ENCODE measurements at places on chromosomes 1 and 21.

- DNase-seq, result no peak
Measured at GRCh38 chr1:206460836-206461426, 9.3 kb upstream of the IKBKE start.

GRCh38 chr1:83741348-83741747 lies 257.6 kb downstream of the TTLL7 start:
- no peak for DNase-seq

DNA sequence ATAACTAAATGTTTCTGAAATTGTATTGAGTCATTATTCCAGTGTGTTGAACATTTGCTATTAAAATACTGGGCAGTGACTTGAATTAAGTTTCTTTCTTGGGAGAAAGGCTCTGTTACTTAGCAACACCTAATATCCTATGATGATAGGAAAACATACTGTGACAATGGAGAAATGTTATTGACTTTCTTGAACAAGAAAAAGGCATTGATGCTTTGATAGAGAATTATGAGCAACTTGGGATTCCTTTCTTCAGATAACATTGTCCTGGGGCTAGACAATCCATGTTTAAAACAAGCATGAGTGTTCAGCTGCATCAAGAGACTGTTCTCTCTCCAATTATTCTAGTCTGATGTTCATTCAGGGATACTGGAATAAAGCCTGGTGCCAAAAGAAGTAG lies 215.9 kb upstream of the L1TD1 start:
- no peak for DNase-seq

DNA sequence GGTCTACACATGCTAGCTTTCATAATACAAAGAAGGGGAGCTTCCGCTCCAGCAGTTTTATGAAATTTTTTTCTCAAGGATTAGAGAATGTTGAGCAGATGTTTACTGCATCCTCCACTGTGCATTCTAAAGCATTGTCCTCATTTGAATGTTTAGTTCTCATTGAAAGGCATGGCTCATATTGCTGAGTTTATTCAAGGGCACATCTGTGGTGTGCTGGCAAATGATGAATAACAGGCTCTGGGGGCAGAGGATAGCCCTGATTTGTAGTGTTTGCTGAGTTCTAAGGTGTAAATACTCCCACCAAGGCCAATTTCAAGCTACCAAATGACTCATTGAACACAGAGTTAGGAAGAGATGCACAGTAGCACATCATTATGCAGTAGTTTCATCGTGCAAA lies 303.2 kb upstream of the FAM78B start:
- DNase-seq, result no peak

DNA sequence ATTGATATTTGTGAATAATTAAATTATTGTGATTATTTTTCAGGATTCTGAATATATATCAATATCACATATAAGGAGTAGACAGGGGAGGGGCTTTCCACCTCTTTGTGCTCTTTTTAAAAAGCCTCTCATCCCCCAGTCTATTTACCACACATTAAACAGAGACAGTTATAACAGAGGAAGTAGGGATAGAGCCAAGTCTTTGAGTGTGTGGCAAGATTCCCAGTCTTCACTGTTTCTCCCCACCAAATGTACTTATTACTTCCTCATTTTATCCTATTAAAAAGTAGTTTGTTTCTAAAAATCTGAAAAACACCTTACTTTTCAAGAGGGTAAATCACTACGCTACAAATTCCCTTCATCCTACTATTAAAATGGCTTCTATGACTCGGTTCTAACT lies 46.7 kb downstream of the EPS15 start:
- DNase-seq, result no peak

DNA sequence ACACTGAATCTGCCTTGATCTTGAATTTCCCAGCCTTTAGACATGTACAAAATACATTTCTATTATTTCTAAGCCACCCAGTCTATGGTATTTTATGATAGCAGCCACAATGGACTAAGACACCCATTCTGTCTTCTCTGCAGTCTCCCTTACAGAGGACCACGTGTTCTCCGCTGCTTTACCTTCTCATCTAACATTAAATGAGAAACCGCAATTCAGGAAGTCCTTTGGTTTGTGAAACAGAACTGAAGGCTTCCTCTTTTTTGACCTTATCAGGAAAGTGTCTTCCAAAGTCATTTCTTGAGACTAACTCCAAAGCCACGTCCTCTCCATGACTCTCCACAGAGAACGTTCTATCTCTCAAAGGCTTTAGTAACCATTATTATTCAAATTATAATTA lies 560.1 kb downstream of the OMA1 start:
- DNase-seq, result no peak

DNA sequence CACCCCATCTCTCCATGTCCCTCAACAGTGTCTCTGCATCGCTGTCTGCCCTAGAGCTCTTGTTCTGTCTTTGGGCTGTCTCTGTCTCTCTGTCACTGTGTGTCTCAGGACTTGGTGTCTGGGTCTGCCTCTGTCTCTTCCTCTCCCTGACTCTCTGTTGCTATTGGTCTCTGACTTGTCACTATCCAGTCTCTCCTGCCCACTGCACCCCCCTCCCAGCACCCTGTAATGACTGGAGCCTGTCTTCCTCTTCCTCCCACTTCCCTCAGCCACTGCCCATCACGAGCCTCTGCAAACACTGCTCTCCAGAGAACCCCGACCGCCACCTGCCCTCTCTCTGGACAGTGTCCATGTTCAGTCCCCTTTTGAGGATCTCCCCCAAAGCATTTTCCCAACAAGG lies 12.1 kb downstream of the PEAR1 start:
- no peak for DNase-seq

DNA sequence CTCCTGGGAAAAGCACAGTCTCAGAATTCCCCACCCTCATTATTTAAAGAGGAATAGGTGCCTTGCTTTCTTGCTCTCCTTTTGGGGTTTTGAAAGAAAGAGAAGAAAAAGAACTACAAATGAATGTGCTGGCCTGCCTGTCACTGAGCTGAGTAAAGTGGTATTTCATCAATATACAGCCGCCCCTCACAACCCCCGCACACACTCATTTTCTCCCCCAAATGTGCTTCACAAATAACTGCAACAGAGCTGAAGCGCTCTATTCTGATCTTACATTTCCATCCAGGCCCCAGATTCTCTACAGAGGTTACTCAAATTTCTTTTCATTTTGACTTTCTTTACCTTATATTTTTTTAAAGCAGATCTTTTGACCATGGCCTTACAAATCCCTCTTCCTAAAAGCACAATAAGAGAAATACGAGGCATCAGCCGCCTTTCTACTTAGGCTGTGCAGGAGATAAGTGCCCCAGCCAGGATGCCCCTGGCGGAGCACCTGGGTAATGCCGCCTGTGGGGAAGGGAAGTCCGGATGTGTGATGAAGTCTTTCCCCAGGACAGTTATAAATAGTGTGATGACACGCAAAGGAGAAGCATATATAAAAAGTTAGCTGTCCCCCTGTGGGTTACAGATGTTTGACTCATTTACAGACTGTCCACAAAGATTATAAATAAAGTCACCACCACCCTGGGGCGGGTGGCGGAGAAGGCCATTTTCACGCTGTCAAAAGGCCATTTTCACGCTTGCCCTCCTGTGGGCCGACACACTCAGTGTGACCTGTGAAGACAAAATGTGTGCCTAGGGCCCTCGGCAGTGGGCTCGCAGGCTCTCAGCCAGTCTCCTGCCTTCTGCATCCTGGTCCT lies 6.5 kb downstream of the KCNN3 start:
- no peak for DNase-seq

GRCh38 chr1:244970744-244971551 lies 106.6 kb upstream of the HNRNPU start:
- peak; percentile 91 for DNase-seq

GRCh38 chr21:28485301-28486022 lies 507.2 kb downstream of the LTN1 start:
- DNase-seq, result no peak

DNA sequence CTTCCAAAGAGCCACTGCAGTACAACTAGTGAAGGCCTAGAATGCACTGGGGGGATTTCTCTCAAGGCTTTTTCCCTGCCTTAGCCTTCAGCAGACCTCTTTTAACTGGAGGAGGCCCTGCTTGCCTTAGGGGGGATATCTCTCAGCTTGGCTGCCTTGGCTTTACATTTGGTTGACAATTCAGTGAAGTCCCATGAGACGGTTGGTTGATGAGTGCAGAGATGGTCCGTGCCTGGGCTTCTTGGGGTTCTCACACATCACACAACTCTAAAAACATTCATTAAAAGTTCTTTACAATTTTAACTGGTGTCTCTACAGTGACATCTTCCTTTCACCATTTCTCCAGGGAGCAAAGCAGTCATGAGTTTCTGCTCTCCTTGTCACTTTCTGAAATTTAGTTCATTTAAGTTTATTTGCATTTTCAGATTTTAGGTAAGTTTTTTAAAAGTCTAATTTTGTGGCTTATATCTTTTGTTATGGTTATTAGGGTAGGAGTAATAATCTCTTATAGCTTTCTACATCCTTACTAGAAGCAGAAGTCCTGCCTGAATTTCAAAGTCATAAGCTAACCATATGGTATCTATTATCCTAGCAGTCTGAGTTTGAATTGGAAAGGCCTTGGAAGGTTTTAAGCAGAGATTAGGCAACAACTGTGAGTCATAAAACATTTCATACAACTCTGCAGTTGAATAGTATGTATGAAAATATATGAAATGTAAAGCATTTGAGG lies 487.6 kb downstream of the DPYD start:
- no peak for DNase-seq

- DNase-seq, result peak; percentile 48
Measured at GRCh38 chr1:27383039-27383605, at the start of gene CD164L2. CD164L2 (minus strand) TSS chr1:27383333; CDS start chr1:27383239, 94 bp downstream.

DNA sequence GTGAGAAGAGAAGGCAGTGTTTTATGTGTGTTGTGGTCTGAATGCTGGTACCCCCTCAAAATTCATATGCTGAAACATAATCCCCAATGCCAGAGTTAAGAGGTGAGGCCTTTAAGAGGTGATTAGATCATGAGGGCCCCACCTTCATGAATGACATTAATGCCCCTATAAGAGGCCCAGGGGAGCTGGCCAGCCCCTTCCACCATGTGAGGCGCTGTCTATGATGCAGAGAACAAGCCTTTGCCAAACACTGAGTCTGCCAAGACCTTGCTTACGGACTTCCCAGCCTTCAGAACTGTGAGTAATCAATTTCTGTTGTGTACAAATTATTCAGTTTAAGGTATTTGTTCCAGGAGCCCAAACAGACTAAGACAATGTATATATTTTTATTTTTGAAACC lies 20.2 kb downstream of the CAPZB start:
- DNase-seq, result no peak

GRCh38 chr1:84122780-84123382 lies 21.2 kb upstream of the PRKACB start:
- peak; percentile 23 for DNase-seq

DNA sequence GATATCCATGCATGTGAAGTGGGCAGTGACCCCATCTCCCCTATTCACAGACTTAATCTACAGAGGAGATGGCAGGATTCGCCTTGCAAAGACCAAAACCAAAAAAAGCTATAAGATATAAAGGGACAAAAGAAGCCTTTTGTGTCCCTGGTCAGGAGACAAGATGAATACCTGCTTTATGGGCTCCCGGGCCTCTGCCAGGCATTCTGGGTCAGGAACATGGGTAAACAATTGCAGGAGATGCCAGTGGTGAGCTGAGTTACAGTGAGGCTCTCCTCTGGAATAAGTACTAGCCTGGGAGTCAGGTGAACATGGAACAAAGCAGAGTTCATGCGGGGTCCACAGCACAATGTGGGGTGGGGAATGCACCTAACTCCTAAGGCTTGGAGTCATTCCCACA lies 4.7 kb downstream of the SLC9A1 start:
- no peak for DNase-seq

DNA sequence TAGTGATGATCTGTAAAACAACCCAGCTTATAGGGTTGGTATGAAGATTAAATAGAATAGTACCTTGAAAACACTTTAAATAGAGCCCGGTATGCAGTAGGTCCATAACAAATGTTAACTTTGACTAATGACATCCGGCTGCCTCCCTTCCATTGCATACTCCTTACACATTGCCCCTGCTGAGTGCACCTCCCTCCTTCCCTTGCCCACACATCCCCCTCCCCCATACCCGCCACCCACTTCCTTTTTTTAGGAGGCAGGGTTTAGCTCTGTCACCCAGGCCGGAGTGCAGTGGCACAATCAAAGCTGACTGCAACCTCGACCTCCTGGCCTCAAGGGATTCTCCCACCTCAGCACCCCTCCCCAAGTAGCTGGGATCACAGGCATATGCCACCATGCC lies 24.4 kb upstream of the ZC3H12A start:
- DNase-seq, result peak; percentile 28
